Fibroblast of mammary gland (primary cell): ENCODE measurements at places on chromosomes 3 and 15.

GRCh38 chr3:41018855-41019254, 180.4 kb upstream of the CTNNB1 start:
- no peak for DNase-seq

GRCh38 chr3:76131396-76132153, 346.2 kb upstream of the ZNF717 start:
- DNase-seq: peak; percentile 70

GRCh38 chr3:150271591-150271960, 136.5 kb upstream of the TSC22D2 start:
- DNase-seq: no peak

DNA sequence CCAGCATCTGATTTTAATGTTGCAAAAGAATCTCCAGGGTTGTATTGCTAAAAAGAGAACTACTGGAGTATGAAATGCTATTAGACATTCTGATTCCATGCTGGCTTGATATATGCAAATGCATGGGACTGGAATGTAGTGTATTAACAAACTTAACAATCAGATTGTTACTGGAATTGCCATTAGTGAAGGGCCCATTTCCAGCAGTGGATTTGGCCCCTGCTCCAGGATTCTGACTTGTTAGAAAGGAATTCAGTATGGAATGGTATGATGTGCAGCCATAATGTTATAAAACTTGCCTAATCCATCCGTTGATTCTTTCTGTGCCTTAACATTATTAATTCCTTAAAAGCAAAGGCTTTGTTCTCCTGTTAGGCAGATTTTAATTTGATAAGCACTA, 7.9 kb downstream of the ARRDC4 start:
- DNase-seq: peak; percentile 85

DNA sequence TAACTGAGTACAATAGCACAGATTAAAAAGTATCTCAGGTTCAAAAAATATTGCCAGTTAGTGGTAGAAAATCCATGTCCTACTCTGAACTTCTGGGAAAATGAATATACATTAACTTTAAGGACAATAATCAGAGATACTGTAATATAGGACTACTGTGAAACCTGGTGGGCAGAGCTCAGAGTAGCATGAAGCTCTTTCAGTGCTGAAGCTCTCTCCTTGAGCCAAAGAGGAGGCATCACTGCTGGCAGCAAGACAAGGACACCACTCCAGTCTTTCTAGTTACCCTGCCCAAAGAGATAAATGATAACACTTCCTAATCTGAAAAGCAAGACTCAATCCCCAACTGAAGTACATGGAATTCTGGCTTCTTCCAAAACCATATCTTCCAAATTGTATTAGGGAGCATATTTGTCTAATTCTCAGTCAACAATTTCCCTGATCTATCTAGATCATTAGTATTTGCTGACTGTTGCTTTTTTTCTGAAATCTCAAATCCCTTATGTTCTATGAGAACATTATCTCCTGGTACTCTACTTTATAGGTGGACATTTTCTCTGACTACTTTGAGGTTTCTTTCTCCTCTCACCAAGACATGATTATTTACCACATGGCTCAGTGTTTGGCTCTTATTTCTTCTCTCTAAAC, 55.9 kb downstream of the CLDN1 start:
- DNase-seq: no peak

DNA sequence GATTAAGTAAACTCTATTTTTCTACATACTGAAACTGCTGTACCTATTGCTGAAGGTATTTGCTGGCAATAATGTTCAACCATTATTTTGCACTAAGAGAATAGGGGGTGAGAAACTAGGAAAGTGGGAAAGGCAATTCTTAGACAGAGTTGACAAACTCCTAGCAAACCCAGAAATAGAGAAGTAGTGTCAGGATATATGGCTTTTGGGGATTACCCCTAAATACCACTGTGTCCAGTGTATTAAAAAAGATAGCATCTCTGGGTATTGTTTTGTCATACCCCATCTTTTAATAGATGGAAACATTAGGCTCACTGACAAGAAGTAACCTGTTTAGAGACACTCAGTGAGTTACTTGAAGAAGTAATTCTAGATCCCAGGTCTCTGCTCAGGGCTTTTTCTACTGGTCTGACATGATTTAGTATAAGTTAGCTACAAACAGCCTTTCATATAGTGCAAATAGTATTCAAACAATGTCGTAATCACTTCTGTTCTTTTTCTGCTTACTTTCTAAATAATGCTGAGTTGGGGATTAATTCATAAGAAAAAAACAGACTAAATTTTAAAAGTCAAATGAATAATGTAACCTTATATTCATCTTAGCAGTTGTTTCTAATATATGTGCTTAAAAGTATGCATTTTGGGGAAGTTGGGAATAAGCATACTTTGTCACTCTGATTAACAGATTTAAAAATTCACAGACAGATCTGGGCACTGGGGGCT, 107.2 kb downstream of the IL1RAP start:
- no peak for DNase-seq

DNA sequence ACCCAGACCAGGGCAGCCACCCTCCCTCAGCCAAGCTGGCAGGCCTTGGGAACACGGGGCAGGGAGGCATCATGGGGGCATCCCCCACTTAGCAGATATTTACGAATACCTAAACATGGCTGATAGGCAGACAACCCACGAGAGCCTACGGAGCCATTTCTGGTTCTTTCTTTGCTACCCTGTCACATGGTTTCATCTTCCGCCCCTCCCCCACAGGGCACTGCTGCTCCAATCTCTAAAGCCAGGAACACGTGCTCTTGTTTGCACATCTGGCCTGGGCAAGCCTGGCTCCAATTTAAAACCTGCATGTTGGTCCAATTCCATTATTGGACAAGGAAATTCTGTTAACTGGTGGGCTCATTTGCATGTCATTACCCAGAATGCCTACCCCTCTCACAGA, 447.4 kb upstream of the NR2F2 start:
- no peak for DNase-seq

DNA sequence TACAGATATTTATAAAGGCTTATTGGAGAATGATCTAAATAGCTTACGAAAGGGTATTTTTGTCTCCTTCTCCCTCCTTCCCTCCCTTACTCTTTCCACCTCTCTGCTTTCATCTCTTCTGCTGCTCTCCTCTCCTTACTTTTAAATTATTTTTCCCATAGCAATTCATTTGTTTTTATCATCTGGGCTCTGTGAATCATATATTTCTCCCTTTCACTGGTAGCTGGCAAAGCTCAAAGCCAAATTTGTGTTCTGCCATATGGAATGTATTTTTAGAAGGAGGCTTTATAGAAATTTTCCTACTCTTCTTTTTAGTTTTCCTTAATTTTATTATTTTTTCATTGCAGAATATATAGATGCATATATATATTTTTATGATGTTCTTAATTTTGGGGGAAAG, 385.8 kb downstream of the C3orf38 start:
- DNase-seq: no peak

- DNase-seq: no peak
Observed at GRCh38 chr3:147404000-147404799, 2.1 kb downstream of the ZIC4 start.

GRCh38 chr3:65479990-65480389, 558.7 kb downstream of the MAGI1 start:
- peak; percentile 13 for DNase-seq

DNA sequence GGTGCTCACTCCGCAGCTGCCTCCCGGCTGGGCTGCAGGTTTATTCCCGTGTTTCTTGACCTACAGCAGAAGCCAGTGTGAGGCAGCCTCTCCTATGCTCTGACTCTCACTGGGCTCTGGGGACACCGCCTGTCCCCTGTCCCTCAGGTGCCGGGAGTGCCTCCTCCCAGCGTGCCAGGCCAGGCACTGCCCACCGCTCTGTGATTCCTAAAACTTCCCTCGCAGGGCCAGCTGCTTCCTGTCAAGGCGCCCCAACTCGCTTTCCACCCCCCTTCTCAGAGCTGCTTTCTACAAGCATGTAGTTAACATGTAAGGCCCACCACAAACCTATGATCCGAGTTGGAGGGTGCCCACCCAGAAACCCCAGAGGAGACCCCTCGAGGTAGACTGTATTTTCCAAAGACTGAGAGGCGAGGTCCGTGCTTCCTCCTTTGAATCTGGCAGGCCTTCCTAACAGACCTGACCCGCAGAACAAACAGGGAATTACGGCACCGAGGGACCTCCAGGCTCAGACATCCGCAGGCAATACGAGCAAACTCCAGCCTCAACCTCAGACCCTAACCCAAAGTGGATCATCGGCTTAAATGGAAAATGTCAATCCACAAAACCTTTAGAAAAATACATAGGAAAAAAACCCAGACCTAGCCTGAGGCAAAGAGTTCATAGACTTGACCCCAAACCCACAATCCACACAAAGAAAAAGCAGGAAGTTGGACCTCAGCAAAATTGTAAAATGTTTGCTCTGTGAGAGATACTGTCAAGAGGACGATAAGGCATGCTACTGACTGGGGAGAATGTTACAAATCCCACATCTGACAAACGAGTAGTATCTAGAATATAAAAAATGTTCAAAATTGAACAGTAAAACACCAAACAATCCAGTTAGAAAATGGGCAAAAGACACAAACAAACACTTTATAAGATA, 121.3 kb upstream of the IQSEC1 start:
- no peak for DNase-seq

DNA sequence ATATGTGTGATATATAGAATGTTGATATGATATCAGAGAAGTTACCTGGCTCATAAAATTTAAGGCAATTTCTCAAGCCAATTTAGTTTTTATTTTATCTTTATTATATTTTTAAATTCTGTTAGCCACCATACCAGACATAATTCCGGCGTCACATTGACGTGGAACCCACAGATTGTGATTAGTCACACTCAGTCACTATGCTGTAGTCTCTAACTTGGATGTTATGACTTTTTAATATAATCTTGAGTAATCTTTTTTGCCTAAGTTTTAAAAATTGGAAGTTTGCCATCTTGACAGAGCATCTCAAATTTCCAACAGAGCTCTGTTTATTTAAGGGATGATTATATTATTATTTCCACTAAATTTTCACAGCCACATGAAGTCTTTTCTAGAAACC, 9.7 kb upstream of the DCLK3 start:
- peak; percentile 62 for DNase-seq

- DNase-seq: no peak
Observed at GRCh38 chr3:26621176-26621575, 1.4 kb upstream of the LRRC3B start.

DNA sequence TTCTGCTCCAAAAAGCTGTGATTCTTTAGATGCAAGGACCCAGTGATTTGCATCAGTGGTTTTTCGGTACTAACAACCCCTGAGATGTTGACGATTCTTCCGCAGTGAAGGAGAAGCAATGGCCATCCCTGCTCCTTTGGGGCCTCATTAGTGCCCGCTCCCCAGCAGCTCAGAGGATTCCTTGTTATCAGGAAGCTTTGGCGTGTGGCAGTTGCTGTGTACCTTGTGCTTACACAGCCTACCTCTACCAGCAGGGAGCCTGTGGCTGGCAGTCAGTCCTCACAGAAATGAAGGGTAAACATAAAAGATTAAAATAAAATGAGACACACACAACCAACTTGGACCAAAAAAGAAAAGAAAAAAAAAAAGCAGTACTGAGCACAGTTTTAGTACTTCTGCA, 55.2 kb downstream of the CNTN3 start:
- no peak for DNase-seq

DNA sequence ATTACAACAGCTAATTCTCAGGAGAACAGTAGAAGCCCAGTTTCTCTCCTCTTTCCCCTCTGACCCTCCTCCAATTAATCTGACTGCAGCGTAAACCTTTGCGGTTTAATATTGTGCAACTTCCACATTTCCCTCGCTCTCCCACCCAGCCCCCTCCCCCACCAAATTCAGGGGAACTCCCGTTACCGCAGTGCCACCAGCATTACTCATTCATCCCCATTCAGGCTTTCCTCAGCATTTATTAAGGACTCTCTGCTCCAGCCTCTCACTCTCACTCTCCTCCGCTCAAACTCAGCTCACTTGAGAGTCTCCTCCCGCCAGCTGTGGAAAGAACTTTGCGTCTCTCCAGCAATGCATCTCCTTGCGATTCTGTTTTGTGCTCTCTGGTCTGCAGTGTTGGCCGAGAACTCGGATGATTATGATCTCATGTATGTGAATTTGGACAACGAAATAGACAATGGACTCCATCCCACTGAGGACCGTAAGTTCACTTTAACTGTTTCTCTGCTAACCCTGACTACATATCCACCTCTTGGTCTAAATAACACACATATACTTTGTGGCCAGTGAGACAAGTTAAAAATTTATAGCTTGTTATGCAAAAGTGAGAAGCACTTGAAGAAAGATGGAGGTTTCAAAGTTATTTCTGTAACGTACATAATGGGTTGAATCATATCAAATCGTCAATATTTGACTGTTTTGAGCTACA, at the start of gene PTX3:
PTX3 (plus strand) TSS at position 268 of the 709 bp plus-strand sequence; CDS start at position 352, 84 bp downstream.
- peak; percentile 96 for DNase-seq

- DNase-seq: no peak
Observed at GRCh38 chr15:71566226-71566625, 244.1 kb upstream of the NR2E3 start.

DNA sequence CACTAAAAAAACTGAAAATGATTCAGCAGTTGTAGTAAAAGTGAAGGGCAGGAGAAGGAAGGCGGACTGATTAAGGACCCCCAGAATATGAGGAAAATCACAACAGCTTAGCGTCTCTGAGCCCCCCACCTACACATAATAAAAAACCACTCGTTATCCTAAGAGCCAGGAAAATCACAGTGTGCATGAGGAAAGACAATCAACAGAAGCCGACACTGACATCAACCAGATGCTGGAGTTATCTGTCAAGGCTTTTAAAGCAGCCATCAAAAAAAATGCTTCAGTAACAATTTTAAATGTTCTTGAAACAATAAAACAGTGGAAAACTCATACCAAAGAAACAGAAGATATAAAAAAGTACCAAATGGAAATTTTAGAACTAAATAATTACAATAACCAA, 9.7 kb upstream of the CXCR6 start:
- no peak for DNase-seq

GRCh38 chr3:37925157-37925556, 63.5 kb downstream of the CTDSPL start:
- DNase-seq: no peak

GRCh38 chr15:40335938-40336743, 4.6 kb downstream of the CCDC9B start:
- no peak for DNase-seq

GRCh38 chr15:100710744-100711515, 108.5 kb downstream of the ASB7 start:
- DNase-seq: no peak

GRCh38 chr3:128679338-128679737, 28.7 kb upstream of the RPN1 start:
- DNase-seq: no peak

DNA sequence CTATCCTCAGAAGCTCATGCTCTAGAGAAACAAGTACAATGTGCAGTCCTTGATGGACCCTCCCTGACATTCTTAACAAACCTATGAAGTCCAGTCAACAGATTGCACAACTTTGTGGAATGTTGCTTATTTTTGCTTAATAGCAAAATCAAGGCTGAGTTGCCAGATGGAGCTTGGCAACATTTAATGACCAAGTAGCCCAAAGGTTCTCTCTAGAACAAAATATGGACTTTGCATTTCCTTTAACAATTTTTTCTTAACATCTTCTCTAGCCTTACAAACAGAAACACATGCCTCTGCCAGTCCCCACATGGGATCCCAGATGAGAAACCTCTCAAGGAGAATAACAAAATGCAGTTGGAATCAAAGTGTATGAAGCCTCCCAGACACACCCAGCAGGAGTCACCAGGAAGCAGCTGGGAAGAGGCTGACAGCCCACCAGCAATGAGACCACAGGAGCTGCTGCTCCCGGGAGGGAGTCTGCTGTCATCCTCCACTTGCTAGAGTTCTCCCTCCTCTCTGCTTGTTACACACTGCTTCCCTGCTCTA, 422.5 kb upstream of the CDIN1 start:
- DNase-seq: peak; percentile 75
